ENCODE measurements at places on chromosomes 6 and 20.

DNA sequence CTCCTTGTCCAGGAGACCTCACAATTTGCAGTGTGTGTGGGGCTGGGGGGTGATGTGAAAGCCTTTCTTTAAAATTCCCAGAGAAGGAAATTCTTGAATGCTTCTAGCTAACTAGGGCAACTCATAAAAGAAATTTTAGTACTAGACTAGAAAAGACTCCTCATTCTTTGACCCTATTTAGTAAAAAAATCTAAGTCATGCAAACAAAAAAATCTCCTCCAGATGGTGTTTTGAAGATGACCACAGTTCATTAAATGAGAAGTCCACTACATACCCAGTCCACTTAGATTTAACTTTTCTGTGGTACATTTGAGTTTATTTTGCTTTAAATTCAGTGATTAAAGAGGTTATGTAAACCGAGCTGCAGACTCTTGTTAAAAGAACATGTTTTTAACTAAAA is 67.5 kb downstream of the NDUFAF5 start:
- no peak for DNase-seq

- DNase-seq, result no peak
Observed at GRCh38 chr6:156828280-156828703, 51.1 kb downstream of the ARID1B start.

DNA sequence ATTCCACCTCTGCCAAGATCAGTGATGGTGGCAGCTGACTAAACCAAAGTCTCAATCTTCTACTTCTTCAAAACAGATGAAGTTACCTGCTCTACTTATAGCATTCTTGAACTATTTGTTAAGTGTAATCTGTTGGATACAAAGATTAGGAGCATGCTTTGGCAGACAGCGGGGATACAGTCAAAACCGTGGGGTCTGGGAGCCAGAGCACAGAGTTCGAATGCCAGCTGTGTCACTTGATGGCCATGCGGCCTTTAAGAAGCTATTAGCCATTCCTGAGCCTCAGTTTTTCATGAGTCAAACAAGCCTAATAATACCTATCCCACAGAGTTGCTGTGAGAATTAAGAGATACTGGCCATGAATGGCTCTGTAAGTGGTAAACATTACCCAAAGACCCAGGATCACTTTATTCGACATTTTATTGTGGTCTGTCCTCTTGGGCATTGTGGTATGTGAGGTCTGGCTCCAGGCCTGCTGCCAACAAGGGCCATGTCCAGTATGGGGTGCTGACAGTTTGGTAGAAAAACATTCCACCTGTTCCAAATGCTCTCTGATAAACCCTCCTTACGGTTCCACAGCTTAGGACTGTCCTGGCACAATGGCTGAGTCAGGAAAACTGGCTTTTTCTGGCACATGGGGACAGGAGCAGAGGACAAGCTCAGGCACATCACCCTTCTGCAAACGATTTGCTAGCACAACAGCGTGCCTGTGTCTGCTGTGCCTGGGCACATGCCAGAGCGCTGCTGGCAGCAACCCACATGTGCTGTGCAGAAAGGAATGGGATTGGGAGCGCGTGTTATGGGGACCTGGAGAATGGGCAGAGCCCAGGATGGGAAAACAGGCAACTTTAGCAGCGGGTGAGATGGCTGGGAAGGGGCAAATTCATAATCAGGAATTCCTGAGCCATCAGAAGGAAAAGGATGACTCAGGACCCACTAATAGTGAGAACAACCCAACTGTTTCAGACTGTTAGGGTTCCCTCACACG is 15.7 kb upstream of the FAM83C start:
- DNase-seq, result no peak

DNA sequence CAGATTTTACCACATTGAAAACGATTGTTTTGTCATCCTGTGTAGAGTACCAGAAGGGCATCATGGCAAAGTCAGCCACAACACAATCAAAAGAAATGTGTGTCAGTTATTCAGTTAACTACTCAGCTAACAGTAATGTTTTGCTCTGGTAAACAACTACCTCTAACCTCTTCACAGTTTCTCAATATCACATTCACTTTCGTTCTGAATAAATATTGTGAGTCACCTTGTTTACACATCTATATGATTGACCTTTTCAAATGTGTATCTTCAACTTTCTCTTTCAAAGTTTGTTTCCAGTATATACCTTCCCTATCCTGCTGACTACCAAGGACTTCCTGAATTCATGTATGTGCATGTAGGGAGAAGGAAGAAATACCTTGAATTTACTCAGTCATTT is 216.6 kb upstream of the UFL1 start:
- no peak for DNase-seq

DNA sequence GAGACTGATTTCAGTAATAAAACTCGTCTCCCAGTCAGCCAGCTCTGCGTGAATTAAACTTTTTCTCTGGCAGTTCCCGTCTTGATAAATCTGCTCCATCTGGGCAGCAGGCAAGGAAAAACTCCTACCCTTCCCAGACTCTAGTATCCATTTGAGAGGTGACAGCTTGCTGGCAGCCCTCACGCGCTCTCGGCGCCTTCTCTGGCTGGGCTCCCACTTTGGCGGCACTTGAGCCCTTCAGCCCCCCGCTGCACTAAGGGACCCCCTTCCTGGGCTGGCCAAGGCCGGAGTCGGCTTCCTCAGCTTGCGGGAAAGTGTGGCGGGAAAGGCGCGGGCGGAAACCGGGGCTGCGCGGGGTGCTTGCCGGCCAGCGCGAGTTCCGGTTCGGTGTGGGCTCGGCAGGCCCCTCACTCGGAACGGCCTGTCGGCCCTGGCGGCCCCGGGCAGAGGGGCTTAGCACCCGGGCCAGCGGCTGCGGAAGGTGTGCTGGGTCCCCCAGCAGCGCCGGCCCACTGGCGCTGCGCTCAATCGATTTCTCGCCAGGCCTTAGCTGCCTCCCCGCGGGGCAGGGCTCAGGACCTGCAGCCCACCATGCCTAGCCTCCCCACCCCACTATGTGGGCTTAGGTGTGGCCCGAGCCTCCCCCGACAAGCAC is 21.8 kb upstream of the GMPR start:
- DNase-seq, result no peak

GRCh38 chr6:68343901-68344300 is 291.2 kb upstream of the ADGRB3 start:
- DNase-seq, result peak; percentile 12

DNA sequence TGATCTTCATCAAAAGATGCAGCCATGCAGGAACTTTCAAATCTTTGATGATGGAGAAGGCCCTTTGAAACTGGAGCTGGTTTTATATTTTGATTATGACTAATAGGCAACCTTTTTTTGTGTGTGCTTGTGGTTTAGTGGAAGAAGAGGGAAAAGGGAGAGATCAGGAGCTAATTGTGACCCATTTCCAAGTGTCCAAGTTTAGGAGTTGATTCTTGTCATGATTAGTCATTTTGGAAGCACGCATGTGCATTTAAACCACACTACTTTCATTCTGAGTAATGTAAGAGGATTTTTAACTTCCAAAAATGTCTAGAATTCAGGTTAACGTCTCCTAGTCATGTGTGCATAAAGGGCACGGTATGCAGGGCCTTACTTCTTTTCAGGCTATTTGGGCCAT is 3.5 kb downstream of the FOXO3 start:
- DNase-seq, result no peak

DNA sequence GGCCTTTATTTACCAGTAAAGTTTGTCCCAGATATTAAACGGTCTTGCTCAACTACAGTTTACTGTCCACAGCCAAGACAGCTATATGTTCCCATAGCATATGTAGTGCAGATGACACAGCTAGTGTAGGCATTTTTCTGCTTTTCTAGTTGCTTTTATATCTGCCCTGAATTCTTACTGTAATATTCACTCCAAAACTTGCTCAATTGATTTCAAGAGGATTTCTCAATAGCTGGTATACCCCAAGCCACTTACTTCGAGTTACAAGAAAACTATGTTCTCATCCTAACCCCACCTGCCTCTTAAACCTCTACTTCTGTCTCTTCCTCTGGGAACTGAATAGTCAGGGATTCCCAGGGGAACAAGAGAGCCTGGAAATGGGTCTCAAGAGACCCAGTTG is 18.9 kb upstream of the ROS1 start:
- no peak for DNase-seq

DNA sequence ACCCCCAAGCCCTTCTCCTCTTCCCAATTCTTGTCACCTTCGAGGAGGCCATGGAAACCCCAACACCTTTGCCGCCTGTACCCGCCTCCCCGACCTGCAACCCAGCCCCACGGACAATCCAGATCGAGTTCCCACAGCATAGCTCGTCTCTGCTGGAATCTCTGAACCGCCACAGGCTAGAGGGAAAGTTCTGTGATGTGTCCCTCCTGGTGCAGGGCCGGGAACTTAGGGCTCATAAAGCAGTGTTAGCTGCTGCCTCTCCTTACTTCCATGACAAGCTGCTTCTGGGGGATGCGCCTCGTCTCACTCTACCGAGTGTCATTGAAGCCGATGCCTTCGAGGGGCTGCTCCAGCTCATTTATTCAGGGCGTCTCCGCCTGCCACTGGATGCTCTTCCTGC is 675 bp downstream of the ZBTB9 start:
- DNase-seq, result no peak

- no peak for DNase-seq
Observed at GRCh38 chr6:45854149-45854742, 161.4 kb downstream of the CLIC5 start.

GRCh38 chr20:35661908-35662307 is 2.8 kb downstream of the CPNE1 start:
- DNase-seq, result no peak

- peak; percentile 50 for DNase-seq
Observed at GRCh38 chr6:159654483-159655098, 38.5 kb downstream of the SOD2 start.

- no peak for DNase-seq
Observed at GRCh38 chr6:167779129-167779992, 47.4 kb upstream of the AFDN start.

- no peak for DNase-seq
Observed at GRCh38 chr6:136087986-136088385, 162.1 kb downstream of the MTFR2 start.

DNA sequence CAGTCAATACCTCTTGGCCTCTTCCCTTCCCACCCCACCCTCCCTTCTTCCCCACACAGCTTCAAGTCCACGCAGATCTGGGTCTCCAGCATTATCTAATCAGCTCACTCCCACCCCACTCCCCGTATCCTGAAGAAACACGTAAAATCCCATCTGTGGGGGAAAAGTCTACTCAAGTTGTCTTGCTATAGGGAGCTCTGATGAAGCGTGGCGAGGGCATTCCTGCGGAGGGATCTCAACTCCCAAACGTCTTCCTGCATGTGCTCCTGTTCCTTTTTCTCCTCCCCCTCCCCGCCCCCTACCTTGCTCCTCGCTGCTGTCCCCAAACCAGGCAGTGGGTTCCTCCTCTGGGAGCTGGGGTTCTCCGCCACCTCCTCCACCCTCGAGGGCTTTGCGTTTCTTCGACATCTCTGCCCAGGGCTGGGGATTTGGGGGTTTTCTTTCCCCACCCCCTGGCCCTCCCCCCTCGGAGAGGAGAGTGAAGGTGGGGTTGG is 181.8 kb downstream of the TBXT start:
- DNase-seq, result no peak

DNA sequence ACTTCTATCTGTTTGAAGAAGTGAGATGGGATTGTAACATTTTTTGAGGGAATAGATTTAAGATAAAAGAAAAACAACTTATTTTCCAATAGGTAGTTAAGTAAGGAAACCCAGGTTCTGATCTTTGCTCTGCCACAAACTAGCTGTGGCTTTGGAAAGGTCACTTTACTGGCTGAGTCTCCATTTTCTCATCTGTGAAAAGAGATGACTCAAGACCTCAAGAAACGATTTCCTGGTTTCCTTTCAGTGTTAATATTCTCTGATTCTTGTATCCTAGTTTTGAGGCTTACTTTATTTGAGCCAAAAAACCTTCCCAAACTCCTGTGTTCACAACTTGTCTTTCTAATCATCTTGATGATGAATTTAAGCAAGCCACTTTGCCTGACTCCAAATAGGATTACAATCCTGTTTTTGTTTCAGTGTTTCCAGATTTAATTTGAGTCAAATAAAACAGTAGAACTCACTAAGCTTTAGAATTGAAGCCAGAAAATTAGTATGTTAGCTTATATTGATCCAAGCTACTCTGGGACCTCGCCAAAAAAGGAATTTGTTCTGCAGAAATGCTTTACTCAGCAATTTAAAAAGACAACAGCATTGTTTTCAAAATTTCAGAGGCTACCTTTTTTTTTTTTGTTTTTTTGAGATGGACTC is 51.1 kb downstream of the ENPP1 start:
- DNase-seq, result no peak

- no peak for DNase-seq
Observed at GRCh38 chr20:5557123-5557522, 193.1 kb upstream of the SHLD1 start.

DNA sequence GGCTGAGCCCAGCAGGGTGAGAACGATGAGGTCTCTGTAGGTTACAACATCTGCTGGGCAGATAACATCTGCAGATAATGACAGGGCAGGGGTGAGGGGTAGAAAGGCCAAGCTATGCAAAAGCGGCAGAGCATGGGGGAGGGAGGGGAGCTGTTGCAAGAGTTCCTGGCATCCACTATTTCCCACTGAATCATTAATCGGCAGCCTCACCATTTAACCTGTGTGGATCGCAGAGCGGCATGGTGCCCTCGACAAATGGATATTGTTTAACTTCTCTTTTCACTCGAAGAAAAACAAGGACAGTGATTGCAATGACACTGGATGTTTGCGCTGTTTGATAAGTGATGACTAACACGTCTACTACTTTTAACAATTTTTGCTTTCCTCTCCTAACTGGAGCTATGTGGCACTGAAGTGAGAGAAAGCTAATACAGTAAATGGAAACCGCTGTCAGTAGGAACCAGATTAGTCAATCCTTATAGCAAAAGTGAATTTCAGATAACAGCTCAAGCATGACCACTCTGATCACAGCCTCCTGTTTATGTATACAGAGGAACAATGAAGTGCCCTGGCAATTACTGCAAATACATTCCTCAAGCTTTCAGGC is 381.5 kb downstream of the TFAP2A start:
- no peak for DNase-seq

DNA sequence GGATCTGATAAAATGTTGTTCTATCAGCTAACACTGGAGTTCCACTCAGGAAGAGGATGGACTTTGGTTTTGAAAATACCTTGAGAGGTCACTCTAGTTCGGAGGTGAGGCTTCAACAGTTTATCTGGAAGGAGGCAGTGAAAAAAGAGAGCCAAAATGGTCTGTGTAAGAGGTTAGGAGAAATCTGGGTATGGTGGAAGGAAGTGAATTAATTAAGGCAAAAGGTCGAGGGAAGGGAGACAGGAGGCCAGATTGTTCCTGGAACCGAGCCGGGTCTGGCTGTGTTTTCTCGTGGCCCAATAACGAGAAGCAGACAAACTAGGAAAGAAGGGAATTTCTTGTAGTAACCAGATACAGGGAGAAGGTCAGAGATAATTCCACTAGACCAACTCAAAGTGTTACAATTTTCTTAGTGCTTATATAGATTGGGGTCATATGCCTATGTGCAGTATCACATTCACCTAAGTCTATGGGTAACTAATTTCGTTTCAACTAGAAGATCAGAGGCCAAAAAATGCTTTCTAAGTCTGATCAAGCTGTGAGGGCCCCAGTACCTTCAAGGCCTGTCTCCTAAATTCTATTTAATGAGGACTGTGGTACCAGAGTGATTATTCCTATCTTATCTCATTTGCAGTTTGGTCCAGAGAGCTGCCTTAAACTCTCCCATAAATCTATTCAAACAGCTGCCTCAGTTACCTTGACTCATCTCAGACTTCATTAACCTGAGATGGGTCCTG is 96.0 kb upstream of the SNX9 start:
- DNase-seq, result no peak

Measured in KG1 (cell line).